Thyroid gland (tissue), 4 donors: ENCODE measurements at places on chromosomes 1 and 21. TPM values are rescaled to one million over a fixed set of nuclear protein-coding genes. Genes with fewer than 3 reads are reported as not detected.

The PDE4B gene
- 14.1 TPM for total RNA-seq

The IQGAP3 gene
- total RNA-seq: 0.15 TPM

The SAMSN1 gene
- 1.3 TPM for total RNA-seq

The HCN3 gene
- 2.2 TPM for total RNA-seq

- no peaks in the 10 kb centered on the region for H3K4me1 ChIP-seq
- H3K36me3 ChIP-seq: no peaks in the 10 kb centered on the region
- DNase-seq: no peak
- no peak overlapping the region for H3K4me3 ChIP-seq
- no peaks in the 10 kb centered on the region for H3K27me3 ChIP-seq
Observed at GRCh38 chr1:192749349-192749748, 59.5 kb upstream of the RGS2 start.

DNA sequence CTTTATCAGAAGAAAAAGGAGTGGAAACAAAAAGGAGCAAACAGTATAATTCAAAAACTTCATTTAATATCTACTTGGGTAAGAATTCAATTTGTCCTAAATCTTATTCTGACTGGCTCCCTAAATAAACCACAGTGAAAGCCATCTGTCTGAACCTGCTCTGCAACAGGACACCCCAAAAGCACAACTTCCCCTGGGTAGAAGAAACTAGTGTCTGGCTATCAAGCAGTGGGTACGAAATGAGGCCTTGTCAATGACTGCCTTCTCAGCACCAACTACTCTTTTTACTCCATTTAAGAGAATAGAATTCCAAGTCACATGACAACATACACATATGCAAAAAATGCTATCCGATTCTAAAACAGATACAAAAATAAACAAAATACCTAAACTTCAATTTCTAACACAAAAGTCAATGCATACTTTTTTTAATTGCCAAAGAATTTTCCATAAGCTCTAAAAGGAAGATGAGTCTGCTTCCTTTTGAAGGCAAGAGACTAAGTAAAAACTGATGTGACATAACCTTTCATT lies 206.8 kb downstream of the SLC45A1 start:
- H3K4me1 ChIP-seq: peaks cover 38% of the 10 kb centered on the region
- DNase-seq: no peak
- no peaks in the 10 kb centered on the region for H3K27me3 ChIP-seq

DNA sequence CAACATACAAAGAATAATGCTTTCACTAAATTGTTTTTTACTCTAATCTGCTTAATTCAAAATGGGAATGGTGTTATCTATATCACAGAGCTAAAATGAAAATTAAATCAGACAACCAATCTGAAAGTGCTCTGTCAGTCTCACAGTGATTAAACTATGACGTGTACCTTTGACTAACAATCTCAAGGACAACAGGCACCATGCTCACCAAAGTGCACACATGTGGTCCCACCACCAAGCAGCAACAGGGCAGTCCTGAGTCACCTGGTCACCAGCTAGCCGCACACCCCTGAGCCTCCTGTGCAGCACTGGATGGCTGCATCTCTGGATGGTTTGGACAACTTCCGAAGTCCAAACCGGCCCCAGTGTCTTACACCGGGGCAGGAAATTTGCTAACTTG lies 54.5 kb upstream of the NADK start:
- H3K4me3 ChIP-seq: no peak overlapping the region
- no peak for DNase-seq
- H3K4me1 ChIP-seq: peaks cover 28% of the 10 kb centered on the region
- no peak overlapping the region for H3K27ac ChIP-seq

DNA sequence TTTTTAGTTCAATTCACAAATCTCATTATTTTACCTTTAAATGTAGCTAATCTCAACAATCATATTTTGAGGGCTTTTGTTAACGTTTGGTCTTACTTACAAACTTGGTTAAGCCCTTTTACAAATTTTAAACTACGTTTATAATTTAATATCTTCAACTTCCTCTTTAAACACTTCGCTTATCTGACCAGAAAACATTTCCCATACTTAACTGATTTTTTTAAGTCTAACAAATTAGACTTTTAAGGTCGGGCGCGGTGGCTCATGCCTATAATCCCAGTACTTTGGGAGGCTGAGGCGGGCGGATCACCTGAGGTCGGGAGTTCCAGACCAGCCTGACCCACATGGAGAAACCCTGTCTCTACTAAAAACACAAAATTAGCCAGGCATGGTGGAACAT lies 300.9 kb downstream of the LMX1A start:
- no peak overlapping the region for H3K27ac ChIP-seq
- no peak for DNase-seq
- H3K36me3 ChIP-seq: no peaks in the 10 kb centered on the region
- no peaks in the 10 kb centered on the region for H3K4me1 ChIP-seq
- no peak overlapping the region for H3K4me3 ChIP-seq

- DNase-seq: peak; percentile 72
- peak within 1 kb of the TSS; percentile 47 for H3K4me3 ChIP-seq
- H3K36me3 ChIP-seq: no peaks in the 10 kb centered on the region
Observed at GRCh38 chr1:6205849-6206519, at the start of gene RNF207. TSS of gene RNF207 (plus strand) at chr1:6206119. CDS start at chr1:6206536, 417 bp downstream.

- H3K36me3 ChIP-seq: no peaks in the 10 kb centered on the region
- H3K4me3 ChIP-seq: no peak overlapping the region
- DNase-seq: peak; percentile 71
Observed at GRCh38 chr1:93446837-93447451, 974 bp upstream of the FNBP1L start.

DNA sequence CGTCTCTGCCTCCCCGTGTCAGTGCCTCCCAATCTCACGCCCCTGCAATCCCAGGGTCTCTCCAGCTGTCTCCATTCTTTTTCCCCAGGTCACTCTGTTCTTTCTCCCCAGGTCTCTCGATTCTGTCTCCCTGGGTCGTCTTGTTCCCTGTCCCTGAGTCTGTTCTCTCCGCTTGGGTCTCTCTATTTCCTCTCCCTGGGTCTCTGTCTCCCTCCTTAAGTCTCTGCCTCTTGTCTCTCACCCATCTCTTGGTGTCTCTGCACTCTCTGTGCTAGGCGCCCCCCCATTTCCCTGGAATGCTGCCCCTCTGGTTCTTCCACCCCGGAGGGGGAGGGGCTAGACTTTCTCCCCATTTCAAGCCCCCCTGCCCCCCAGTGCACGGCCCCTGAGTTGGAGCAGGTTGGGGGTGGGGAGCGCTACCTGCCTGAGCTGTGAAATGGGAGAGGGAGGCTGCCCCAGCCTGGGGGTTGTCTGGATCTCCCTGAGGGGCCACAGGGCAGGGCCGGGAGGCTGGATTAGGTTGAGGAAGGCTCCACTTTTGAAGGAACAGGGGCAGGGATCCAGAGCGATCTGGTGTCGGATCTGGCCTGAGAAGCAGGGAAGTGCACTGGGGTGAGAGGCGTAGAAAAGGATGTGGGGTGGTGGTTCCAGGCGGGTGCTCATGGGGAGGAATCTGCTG lies 1.4 kb downstream of the PTPRF start:
- peak; percentile 37 for DNase-seq
- peak overlapping the region; percentile 34 for H3K27ac ChIP-seq
- peaks cover 20% of the 10 kb centered on the region for H3K4me1 ChIP-seq
- H3K4me3 ChIP-seq: peak overlapping the region; percentile 81

GRCh38 chr21:43332861-43333297 lies 94.1 kb downstream of the SIK1 start:
- H3K4me1 ChIP-seq: peaks cover 28% of the 10 kb centered on the region
- H3K27me3 ChIP-seq: no peaks in the 10 kb centered on the region
- peak overlapping the region; percentile 65 for H3K27ac ChIP-seq
- no peaks in the 10 kb centered on the region for H3K36me3 ChIP-seq
- no peak for DNase-seq

- H3K27ac ChIP-seq: no peak overlapping the region
- H3K27me3 ChIP-seq: no peaks in the 10 kb centered on the region
- no peaks in the 10 kb centered on the region for H3K36me3 ChIP-seq
- no peaks in the 10 kb centered on the region for H3K4me1 ChIP-seq
Observed at GRCh38 chr1:60765204-60765603, 317.2 kb upstream of the NFIA start.

GRCh38 chr1:87155170-87155569 lies 173.5 kb upstream of the LMO4 start:
- H3K4me3 ChIP-seq: no peak overlapping the region
- DNase-seq: no peak
- no peaks in the 10 kb centered on the region for H3K36me3 ChIP-seq
- peaks cover 13% of the 10 kb centered on the region for H3K4me1 ChIP-seq
- H3K27ac ChIP-seq: no peak overlapping the region
- no peaks in the 10 kb centered on the region for H3K27me3 ChIP-seq
